ENCODE measurements at places on chromosomes 7 and 10.

DNA sequence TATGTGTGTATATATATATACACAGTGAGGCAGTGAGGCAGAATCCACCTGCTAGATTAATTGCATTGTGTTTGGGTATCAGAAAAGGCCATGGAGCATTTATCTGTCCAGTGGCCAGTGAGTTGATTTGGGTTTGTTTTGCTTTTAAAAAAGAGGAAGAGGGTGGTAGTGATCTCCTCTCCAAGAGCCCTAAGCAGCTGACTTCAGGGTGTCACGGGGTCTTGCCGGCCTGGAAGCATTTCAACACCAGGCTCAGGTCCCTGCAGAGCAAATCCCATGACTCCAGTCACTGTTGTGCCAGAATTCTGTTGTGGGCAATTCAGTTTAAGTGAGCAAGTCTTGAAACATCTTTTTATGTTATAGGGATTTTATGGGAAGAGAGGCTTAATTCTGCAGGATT, 30.6 kb upstream of the GPNMB start:
- no peak for DNase-seq

DNA sequence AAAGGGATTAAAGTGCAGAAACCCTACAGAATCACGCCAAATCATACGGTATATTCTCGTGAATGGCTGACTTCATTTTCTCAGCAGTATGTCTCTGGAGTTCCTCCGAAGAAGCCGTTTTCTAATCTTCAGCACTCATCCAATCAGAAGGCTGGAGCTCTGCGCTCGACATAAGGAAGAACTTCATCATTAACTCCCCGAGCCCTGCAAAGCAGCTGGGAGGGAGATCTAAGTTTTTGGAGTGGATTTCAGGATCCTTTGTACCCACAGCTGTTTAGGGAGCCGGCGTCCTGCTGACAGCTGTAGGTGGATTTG, 40.7 kb upstream of the SDK1 start:
- no peak for DNase-seq

- DNase-seq, result no peak
These were observed 40.7 kb downstream of the MRPL32 start for GRCh38 chr7:42972699-42973500.

GRCh38 chr7:68718097-68718551, 880.2 kb upstream of the AUTS2 start:
- DNase-seq, result no peak

GRCh38 chr7:100886142-100886935, 3.2 kb downstream of the UFSP1 start:
- no peak for DNase-seq

DNA sequence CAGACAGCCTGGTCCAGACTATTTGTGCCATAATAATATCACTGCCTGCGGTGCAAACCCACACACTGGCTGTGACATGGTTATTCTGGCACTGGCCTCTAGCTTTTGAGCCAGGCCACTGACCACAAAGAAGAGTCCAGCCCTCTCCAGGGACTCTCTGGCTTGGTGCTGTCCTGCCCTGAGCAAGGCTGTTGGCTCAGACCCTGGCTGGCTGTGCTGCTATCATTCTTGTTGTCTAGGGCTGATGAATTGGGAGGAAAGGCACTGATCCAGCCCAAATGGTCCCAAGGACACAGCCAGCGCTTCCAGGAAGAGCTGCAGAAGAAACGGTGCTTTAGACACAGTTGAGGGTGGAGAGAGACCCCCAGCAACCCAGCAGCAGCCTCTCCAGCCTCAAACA, 80.8 kb downstream of the TMEM130 start:
- DNase-seq, result no peak

Data from T-helper 9 cell (primary cell).